SHP77 (cell line): ENCODE measurements at places on chromosomes 4 and X.
A peak's percentile ranks its signal among the peaks of the same experiment; 100 is the strongest.

- DNase-seq: peak; percentile 33
Measured at GRCh38 chr4:175536852-175537453, 275.1 kb downstream of the GPM6A start.

DNA sequence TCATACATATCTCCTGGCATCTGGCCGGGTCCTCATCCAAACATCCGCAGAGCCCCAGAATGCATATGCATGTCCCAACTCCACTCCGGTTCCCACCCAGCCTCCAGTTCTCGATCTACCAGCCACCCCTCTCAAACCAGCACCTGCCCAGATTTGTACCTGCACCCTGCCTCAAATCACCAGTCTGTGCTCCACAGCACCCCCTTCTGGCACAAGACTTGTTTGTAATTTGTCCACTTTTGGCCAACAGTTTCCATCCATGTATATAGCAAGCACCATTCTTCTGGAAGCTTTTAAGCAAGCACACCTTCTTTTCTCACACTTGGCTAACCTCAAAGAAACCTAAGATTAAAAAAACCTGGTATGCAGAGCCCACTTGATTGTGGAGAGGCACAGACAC, 644.1 kb downstream of the MID1IP1 start:
- DNase-seq: no peak

GRCh38 chr4:19721587-19721986, 530.1 kb upstream of the SLIT2 start:
- DNase-seq: no peak

GRCh38 chr4:113406723-113407016, 354.9 kb downstream of the CAMK2D start:
- DNase-seq: no peak

- no peak for DNase-seq
Measured at GRCh38 chr4:106048250-106048971, 153.1 kb downstream of the NPNT start.

- no peak for DNase-seq
Measured at GRCh38 chr4:78772526-78773091, 3.5 kb upstream of the BMP2K start.

GRCh38 chrX:138150709-138151108, 560.8 kb downstream of the FGF13 start:
- DNase-seq: no peak

GRCh38 chrX:40283981-40284380, 186.2 kb upstream of the BCOR start:
- no peak for DNase-seq

DNA sequence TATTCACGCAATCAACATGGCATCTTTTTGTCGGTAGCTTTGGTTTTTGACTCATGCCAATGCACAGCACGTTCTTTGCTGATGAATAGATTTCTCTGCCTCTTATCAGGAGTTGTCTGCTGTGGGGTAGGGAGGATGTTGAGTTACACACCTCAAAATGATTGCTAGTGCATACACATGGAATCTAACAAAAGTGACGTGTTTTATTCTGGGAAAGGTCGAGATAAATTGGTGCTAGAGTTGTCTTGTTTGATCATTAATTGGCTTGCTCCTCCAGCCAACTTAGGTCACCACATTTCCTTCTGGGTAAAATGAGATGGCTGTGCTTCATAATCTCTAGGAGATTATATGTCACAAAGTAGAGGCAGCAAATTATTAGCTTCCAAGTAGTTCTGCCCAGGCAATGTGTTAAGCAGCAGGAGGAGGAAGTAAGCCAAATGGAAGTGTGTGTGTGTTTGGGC, 3.9 kb downstream of the RAB9A start:
- no peak for DNase-seq

DNA sequence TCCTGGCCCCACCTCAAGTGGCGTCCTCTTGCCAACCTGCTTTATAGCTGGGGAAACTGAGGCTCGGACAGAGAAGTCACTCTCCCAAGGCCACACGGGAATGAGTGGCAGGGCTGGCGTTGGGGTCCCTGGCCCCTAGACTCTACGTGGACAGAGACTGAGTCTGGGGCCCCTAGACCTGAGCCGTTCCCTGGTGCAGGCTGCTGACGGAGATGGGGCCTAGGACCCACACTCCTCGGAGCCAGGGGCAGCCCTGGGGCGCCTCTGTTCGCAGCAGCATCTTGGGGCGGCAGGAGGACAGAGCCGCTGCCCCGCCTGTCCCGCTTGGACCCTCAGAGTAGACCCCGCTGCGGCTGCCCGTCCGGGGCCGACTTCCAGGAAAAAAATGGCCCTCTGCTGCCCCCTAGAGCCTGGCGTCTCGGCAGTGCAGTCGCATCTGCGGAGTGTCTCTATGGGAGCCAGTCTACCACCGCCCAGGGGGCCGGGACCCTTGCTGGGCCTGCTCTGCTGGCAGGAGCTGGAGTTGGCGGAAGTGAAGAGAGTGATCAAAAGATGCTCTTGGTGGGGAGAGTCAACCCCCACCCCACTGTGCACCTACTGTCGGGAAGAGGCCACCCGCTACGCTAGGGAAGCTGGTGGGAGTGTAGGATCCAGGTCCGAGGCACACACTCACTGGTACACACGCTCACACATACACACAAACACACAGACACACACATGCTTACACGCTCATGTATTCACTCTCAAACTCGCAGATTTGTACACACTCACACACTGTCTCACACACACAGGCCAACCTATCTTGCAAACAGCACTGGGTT, 220.1 kb downstream of the AFAP1 start:
- DNase-seq: no peak
